ENCODE measurements at places on chromosomes 6 and 20.
A peak's percentile ranks its signal among the peaks of the same experiment; 100 is the strongest.

DNA sequence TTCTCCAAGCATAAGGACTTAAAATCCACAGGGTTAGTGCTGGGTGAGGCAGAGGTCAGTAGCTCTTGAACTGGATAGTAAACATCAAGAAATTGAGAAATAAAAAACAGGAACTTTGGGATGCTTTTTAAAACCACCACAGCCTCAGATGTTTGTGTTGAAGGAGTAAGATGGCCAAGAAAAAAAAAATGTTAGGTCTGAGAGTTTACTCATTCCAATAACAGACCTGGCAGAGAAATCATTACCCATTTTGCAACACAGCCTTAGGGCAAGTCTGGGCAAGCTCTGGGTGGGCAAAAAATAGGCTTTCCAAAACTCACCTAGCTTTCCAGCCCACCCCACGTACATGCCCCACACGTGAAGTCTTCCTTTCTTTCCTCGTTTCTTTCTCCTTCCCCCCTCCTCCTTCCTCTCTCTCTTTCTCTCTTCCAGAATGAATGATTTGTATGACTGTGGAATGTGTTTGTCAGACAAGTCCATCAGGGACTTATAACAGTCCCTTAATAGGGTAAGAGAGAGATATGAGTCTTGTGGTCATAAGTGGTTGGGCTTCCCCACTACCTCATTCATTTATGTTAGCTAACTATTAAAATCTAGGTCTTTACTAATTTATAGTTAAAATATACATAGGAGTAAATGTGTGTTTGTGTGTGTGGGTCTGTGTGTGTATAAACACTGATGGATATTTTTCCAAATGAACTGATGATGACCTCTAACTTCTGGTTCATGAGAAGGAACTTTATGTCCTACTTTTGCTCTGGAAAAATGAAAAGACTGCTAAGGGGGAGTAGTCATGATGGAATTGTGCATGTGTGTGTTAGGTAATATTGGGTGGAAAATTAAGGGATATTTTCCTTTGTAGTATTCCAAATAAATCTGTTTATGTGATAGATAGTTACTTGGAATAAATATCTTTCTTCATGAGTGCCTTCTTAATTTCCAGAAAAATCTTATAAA lies 18.0 kb upstream of the DSE start:
- no peak for DNase-seq

GRCh38 chr20:998231-998830 lies 3.8 kb downstream of the RSPO4 start:
- no peak for DNase-seq

GRCh38 chr20:7285918-7286556 lies 518.6 kb downstream of the BMP2 start:
- peak; percentile 9 for DNase-seq

DNA sequence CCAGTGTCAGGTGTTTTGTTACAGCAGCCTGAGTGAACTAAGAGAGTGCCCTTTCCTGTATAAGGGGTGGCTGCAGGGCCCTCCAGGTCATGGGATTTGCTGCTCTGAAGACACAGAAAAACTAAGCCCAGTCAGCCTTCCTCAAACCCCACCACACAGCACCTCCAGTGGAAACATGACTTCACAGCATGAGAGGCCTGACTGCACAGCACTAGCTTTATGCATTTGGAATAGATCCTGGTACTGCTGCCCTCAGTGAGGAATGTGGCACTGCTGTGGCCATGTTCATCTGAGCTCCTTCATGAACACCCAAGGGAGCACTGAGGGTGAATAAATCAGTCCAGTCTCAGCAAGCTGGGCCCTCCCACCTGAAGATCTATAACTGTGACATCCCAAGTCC lies 296.1 kb upstream of the FOXQ1 start:
- DNase-seq, result no peak

- no peak for DNase-seq
Observed at GRCh38 chr6:150169609-150170008, 26.8 kb downstream of the PPP1R14C start.

GRCh38 chr20:1757072-1757471 lies 99.5 kb upstream of the SIRPG start:
- no peak for DNase-seq

- DNase-seq, result no peak
Observed at GRCh38 chr6:21648475-21649050, 55.0 kb downstream of the SOX4 start.

- no peak for DNase-seq
Observed at GRCh38 chr6:21158873-21159272, 434.7 kb upstream of the SOX4 start.

DNA sequence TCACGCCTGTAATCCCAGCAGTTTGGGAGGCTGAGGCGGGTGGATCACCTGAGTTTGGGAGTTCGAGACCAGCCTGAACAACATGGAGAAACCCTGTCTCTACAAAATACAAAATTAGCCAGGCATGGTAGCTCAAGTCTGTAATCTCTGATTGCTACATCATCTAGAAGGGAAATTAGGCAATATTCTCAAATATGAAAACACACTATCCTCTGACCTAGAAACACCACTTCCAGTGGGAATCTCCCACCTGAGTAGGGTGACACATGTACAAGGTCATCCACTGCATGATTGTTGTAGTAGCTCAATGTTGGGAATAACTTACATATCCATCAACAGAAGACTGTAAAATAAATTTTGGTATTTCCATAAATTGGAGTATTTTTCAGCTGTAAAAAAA lies 19.1 kb upstream of the SIRPD start:
- DNase-seq, result peak; percentile 3

- no peak for DNase-seq
Observed at GRCh38 chr6:106225581-106225980, 100.0 kb downstream of the ATG5 start.

GRCh38 chr6:64680446-64680845 lies 1026.6 kb downstream of the EYS start:
- DNase-seq, result no peak

DNA sequence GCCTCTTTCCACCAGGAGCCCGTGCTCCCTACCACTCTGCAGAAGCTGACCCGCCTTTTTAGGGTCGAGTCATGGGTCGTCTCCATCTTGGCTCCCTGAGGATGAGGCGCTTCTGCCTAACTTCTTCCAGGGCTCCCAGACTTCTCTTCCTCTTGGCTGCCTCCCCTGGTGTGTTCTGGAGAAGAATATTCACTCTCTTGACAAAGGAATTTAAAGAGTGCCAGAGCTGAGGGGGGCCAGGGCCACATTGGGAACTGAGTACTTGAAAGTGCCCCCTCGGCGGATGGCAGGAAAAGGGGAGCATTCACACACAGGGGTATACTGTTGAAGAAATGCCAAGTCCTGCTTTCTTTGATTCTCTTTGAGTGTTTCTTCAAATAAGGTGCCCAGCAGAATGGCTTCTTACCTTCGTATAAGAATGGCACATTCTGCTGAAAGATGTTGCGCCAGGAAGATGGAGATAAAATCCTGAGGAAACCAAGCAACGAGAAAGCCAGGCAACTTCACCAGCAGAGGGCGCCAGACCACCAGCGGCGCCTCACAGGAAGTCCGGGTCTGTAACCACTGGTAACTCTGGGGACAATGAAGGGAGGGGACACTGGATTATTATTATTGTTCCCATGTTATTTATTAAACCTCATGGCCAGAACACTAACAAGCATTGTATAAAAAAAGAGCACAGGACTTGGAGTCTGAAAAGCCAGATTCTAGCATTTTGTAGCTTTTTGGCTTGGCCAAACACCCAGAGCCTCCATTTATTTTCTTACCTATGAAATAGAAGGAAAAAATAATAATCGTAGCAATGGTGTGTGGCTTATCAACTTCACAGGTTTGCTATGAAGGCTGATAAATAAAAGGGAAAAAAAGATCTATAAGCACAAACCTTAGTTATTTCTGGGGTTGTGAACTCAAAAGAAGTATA lies 176.7 kb downstream of the HACE1 start:
- DNase-seq, result peak; percentile 46

- no peak for DNase-seq
Observed at GRCh38 chr20:53298260-53298659, 295.4 kb downstream of the ZNF217 start.

- DNase-seq, result no peak
Observed at GRCh38 chr6:49082611-49083010, 380.4 kb downstream of the MMUT start.

DNA sequence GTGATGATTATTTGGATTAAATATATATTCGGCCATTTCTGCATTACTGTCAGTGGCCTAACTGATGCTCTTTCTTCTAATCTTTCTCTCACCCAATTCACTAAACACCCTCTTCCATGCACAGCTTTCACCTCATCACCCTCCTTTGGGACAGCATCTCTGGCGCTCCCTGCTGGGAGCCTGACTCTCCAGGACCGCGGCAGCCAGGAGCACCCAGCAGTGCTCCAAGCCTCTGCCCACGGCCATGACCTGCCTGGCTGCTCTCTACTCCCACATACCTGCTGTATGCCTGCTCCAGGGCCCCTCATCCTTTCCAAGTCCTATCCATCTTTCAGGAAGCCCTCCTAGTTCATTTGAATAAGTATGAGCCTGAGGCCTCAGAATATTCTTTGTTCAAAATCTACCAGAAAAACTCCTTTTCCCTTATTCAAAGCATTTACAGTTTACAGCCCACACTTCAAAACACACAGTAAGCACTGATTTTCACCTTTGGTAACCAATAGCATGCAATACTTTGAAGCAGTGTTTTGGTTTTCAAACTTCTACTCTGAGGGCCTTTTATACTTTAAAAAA lies 15.2 kb downstream of the CTCFL start:
- no peak for DNase-seq

- DNase-seq, result no peak
Observed at GRCh38 chr6:3561725-3562124, 104.9 kb upstream of the SLC22A23 start.

GRCh38 chr20:35568645-35569044 lies 26.8 kb downstream of the ERGIC3 start:
- DNase-seq, result no peak

DNA sequence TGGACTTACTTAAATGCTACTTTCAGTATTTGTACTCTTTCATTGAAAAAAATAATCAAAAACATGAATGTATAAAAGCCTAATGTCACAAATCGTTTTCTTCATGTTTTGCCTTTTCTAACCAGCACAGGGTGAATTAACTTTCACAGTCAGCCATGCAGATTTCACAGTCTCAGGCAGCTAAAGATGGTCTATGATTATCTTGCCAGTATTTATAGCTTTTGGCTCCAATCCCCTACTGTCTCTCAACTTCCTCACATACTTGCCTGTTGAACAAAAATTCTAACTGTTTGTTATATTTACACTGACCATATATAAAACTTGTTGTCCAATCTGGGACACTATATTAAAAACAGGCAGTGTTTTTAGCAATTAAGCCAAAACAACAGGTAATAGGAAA lies 358.2 kb downstream of the ARHGAP18 start:
- no peak for DNase-seq

- DNase-seq, result no peak
Observed at GRCh38 chr20:25046736-25047666, 10.9 kb downstream of the ACSS1 start.

- DNase-seq, result peak; percentile 32
Observed at GRCh38 chr20:51661609-51662178, 106.5 kb downstream of the ATP9A start.

DNA sequence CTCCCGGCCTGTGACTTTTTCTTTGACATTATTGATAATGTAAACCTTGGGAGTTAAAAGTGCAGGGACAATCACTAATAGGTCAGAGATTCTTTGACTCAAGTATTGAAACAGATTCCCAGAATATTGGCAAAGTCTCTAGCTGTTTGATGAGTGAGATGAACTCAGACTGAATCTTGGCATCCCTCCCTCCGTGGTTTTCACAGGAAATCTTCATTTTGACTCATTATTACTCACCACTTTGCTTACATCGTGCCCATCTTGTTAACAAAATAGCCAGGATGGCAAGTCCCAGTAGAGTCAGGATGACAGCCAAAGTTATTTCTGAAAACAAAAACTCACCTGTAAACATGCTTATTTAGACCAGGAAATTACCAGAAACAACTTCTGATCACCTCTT lies 2.0 kb downstream of the TSBP1 start:
- no peak for DNase-seq

GRCh38 chr6:465531-466348 lies 74.2 kb downstream of the IRF4 start:
- no peak for DNase-seq

DNA sequence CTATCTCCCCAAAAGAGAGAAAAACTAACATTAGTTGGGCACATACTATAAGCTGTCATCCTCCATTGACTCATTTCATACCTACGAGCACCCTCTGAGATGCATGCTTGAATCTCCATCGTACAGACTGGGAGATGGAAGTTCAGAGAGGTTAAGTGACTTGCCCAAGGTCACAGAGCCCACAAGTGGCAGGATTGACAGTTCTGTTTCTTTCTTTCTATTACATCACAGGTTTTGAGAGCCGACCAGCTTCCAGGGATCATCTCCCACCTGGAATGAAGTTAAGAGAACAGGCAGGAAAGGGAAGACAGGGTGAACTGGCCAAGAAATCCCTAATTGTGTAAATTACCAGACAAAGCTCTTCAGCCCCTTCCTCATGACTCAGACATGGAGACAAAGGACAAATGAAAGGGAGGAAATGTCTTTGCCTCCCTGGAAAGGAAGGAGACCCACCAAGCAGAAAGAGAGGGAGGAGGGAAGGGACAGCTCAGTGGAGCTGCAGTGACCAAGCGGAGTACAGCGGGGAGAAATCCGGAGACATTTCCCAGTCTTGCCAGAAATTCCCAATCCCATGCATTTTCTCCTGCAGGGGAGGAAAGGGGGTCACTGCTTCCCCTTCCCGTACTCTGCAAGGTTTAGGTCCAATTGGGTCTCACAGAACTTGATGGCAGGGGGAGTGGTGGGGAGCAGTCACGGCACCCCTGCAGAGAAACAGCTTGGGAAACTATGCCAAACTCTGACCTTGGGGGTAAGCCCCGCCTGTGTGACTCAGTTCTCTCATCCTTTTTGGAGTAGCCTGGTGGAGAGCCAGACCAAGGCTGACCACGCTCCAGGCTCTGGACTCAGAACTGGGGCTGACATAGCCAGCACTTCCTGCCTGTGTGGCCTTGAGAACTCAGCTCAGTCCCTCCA lies 154.3 kb downstream of the ANKRD60 start:
- DNase-seq, result no peak

DNA sequence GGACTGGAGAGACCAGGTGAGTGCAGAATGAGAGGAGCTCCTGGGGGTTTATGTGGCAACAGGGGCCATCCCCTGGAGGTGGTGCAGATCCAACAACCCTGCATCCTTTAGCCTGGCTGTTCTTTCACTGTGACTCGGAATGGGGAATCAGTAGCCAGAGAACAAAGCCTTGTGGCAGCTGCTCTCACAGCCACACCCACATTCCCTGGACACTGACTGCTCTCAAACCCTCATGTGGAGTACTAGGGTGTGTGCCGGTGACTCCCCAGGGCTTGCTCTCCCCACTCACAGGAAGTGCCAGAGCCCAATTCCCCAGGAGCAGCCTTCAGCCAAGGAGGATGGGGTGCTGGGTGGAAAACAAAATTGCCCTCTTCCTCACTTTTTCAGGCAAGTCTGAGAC lies 30.2 kb upstream of the GGTLC1 start:
- no peak for DNase-seq

GRCh38 chr20:39885975-39886649 lies 802.9 kb downstream of the MAFB start:
- DNase-seq, result no peak

GRCh38 chr6:126807876-126808275 lies 310.6 kb upstream of the RSPO3 start:
- no peak for DNase-seq

GRCh38 chr6:30075094-30075789 lies at the start of gene RNF39:
TSS of gene RNF39 (minus strand) at chr6:30075769. CDS start at chr6:30075585, 184 bp downstream.
- DNase-seq, result no peak

All from activated T-helper 2 cell treated with anti-CD3 and anti-CD28 coated beads, Interferon-gamma antibody, Interleukin-2, Interleukin-4, amounts not matched to agents 10 μg/mL and 5 μg/mL and 100 μg/mL, durations not matched to agents 14 hours and 24 hours and 36 hours (primary cell).